ENCODE measurements at places on chromosomes 3 and 15.

GRCh38 chr15:84685304-84685703 is 27.3 kb upstream of the NMB start:
- no peak for DNase-seq

GRCh38 chr3:54538346-54538745 is 389.5 kb downstream of the LRTM1 start:
- DNase-seq: no peak

DNA sequence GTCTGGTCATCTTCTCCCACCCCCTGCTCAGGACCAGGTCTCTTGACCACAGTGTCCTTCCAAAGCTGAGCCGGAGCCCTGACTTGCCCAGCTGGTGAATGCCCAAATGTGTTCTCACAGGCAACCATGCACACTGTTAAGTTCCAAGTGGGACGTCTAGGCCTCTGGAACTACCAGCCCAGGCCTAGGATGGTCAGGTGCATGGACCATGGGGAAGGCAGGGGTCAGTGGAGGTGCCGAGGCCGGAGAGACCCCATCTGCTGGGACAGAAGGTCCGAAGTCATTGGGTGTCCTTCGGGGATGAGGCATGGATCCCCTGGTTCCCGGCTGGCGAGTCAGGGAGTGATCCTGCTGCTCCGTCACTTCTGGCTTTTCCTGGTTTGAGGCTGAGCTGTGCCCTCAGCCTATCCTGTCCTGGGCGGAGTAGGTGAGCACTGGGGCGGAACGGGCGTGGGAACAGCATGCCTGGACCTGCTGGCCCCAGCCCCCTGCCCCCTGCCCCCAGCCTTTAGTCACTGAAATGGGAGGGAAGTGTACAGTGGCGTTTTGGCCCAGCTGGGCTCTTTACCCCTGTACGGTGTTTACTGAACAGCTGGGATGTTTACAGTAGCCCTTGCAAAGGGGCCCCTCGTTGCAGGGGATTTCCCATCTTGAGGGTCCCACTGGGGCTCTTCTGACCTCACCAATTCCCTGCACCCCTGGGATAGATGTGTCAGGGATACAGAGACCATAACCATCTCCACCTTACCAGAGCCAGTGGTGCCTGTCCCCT is 12.1 kb downstream of the SEMA3F start:
- DNase-seq: no peak

DNA sequence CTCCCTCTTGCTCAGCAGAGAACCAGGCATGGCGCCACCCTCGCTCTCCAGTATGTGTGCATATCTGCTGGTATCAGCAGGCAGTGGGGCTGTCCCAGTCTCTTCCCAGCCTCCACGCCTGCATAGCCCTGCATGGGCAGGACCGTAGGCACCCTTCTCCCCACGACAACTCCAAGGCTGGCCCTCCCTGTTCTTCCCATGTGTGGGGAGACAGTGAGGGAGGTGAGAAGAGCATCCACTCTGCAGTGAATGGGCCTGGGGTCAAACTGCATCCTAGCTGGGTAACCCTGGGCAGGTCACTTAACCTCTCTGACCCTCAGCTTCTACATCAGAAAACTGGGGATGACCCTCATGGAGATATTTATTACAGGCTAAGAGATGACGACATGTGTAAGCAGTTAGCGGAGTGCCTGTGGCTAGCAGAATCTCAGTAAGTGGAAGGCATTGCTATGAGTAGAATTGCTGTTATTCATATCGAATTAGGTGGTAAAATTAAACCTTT is 13.3 kb upstream of the SSUH2 start:
- no peak for DNase-seq

All from stimulated activated CD4-positive, alpha-beta T cell treated with anti-CD3 and anti-CD28 coated beads, Interleukin-15, amount 100 ng/mL, for 1 hour (primary cell).